ENCODE measurements at places on chromosomes 1 and 21.
A peak's percentile ranks its signal among the peaks of the same experiment; 100 is the strongest.

- no peak for DNase-seq
Observed at GRCh38 chr1:50978852-50979781, 9.1 kb downstream of the CDKN2C start.

DNA sequence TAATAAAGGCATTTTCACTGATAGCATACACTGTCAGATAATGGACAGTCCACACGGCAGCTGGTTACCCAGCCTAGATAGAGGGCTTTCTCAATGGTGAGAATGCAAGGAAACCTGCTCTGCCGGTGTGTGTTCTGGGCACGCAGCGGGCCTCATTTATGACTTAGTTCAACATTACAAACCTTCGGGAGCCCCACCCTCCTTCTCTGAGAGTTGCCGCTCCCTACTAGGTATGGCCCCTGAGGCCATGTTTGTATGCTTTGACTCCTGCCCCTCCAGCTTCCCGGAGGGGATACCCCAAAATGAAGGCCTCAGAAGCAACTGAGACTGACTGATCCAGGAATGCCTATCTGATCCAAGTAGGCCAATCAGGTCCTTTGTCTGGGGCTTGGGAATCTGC, 17.2 kb upstream of the FABP3 start:
- DNase-seq: no peak

DNA sequence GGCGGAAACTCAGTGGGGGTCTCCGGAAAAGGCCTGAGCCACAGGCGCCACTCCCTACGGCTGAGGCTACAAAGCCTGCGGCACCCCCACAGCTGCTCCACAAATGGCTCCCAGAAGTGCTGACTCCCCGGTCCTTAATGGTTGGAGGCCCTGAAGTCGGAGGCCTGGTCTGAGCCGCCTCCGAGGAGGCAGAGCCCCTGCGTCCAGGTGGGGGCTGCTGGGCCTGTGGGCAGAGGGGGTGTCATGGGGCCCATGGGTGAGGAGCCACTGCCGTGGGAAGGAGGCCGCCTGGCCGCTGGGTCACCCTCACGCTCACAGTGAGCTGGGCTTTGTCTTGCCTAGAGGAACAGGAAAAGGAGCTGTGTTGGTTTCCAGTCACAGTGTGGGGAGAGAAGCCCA, 12.4 kb upstream of the COL18A1 start:
- no peak for DNase-seq

- DNase-seq: no peak
Observed at GRCh38 chr1:117060441-117061317, 553 bp downstream of the TTF2 start.

GRCh38 chr1:6819246-6820040, 34.2 kb downstream of the CAMTA1 start:
- DNase-seq: no peak

DNA sequence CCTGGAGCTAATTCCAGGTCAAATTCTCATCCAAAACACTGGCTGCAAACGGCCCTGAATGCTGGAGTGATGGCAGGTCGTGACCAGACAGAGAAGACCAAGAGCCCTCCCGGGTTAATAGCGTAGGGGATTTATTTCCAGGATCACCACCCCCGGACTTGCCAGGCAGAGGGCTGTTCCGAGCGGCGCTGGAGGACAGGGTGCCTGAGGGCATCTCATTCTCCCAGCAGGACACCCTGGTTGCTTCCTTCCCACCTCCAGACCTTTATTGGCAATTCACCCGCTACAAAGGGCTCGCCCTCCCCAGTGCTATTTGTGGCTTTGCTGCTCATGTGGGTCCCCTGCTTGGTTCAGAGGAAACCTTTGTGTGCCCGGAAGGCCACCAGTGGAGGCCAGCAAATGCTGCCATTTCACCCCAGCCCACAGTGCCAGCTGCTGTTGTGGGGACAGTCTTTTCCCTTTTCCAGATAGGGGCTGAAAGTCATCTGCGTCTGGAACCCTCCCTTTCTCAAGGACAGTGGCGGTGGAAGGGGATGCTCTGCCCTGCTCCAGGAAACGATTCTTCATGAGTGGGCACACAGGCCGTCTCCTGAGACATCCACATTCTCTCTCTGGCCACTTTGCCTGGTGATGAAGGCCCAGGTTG, 19.0 kb upstream of the C1orf174 start:
- DNase-seq: no peak

DNA sequence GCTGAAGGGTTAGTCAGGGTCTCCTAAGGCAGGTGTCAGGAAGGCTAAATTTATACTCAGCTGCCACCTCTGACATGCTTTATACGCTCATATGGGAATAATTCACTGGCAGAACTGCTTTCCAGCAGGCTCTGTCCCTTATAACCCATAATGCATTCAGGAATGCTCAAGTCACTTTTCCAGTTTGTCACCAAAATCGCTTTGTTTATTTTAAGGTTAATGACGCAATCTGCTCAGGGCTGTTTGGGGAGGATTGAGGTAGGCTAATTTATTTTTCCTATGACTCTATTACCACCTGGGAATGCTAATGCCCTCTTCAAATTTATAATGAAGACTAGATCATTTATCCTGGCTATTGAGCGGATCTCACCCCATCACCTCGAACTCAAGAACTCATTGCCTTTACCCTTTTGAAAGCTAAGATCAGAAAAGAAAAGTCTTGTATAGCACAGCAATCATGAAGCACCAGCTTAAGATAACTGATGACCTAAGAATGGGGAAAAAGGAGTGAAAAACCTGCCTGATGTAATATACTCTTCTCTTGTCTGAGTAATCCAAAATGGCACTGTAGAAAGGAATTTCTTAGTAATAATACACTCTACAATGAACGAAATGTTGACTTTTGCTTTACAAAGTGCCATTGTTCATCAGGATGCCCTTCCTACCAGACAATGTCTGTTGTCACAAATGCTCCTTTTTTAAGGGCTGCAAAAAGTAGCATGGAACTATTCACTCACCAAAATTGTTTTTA, 97.9 kb upstream of the EXO1 start:
- no peak for DNase-seq

- DNase-seq: no peak
Observed at GRCh38 chr21:32186804-32187203, 92.0 kb downstream of the MIS18A start.

DNA sequence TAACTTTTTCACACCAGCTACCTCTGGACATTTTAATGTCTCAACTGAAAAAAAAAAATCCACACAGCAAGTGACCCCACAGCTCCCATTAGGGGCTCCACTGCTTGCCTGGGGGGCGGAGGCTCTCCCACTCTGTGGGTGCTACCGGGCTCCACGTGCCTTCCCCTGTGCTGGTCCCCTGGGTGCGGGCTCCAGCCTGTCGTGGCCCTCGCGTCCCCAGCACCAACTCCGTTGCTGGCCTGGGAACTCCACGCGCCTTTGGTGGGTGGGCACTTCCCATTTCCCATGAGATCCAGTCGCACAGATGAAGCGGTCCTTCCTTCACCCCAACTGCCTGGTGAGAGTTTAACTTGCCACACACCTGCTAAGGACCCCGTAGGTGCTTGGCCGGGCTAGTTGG, 27.1 kb upstream of the GPR153 start:
- no peak for DNase-seq

GRCh38 chr21:27257908-27258556, 291.1 kb upstream of the ADAMTS5 start:
- DNase-seq: no peak

- DNase-seq: no peak
Observed at GRCh38 chr1:178784131-178784536, 59.1 kb downstream of the RALGPS2 start.

DNA sequence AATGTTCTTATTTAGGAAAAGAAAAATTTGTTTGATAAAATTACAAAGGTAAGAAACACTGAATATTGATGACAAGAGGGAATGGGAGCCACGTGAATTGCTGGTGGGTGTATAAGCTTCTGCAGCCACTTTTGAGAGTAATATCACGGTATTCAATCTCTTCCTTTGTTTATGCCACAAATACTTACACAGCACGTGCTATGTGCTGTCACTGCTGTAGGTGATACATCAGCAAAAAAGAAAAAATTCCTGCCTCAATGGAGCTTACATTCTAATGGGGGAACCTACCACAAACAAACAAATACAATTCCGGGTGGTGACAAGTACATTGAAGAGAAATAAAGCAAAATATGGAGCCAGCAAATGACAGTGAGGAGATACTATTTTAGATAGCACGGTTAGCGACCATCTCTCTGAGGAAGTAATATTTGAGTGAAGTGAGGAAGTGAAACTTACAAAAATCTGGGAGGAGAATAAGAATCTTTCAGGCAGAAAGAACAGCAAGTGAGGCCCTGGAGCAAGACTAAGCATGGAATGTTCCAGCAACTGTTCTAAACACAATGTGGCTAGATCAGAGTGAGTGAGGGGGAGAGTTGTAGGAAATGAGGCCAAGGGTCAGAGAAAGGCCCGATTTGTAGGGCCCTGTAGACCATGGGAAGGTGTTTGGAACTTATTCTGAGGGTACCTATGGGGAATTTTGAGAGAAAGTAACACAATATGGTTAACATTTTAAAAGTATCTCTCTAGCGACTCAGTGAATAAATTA, 2.6 kb upstream of the FCRLB start:
- DNase-seq: no peak

- no peak for DNase-seq
Observed at GRCh38 chr21:31337996-31338907, 5.8 kb downstream of the TIAM1 start.

GRCh38 chr1:14462851-14463250, 135.6 kb upstream of the KAZN start:
- DNase-seq: no peak

DNA sequence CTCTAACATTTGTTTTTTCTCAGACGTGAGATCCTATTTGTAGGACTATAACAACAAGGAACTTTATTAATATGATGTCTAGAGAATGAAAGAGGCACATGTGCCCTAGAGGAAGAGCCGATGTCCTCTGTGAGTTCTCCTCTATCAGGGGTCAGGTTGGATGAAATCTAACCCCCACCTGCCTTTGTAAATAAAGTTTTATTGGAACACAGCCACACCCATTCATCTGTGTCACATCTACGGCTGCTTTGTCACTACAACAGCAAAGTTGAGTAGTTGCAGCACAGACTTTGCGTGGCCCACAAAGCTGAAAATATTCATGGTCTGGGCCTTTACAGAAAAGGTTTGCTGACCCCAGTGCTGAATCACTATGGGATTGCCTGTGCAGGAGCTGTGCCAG, 571 bp upstream of the CAPN9 start:
- DNase-seq: no peak

GRCh38 chr1:69919129-69919921, 286.1 kb downstream of the LRRC40 start:
- DNase-seq: no peak

DNA sequence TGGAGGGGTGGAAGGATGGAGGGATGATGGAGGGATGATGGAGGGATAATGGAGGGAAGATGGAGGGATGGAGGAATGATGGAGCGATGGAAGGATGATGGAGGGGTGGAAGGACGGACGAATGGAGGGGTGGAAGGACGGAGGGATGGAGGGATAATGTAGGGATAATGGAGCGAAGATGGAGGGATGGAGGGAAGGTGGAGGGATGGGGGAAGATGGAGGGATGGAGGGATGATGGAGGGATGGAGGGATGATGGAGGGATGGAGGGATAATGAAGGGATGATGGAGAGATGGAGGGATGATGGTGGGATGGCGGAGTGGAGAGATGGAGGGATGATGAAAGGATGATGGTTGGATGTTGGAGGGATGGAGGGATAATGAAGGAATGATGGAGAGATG, 61.3 kb downstream of the KCNAB2 start:
- no peak for DNase-seq

GRCh38 chr1:84611796-84612195, 37.6 kb upstream of the CTBS start:
- no peak for DNase-seq

- peak; percentile 92 for DNase-seq
Observed at GRCh38 chr1:234544087-234544579, 65.2 kb upstream of the TARBP1 start.

GRCh38 chr1:235009074-235009473, 119.6 kb downstream of the TOMM20 start:
- no peak for DNase-seq

DNA sequence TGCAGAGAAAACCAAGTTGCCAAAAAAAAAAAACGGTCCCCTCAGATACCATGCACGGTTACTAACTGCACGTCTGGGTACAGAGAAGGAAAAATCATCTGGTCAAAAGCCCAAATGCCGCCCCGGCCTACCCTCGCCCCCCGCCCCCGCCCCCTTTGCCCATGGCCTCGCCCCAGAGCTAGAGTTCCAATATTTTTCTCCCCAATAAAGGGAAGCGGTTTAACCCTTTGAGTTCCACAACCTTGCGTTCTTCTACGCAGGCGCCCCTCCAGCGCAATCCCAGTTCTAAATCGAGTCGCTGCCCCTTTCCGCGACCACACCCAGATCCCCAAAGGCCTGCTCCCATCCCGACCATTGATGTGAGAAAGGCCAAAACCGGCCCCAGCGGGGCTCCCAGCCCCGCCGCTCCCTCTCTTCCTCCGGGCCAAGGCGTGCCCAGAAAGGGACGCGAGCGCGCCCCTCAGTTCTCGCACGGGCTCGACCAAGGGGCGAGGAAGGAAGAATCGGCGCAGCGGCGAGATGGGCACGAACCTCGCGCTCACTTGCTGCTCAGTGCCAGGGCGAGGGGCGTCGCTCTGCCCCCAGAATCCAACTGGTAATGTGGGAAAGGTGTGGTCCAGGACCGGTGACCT, 797 bp downstream of the WDR47 start:
- DNase-seq: peak; percentile 16

DNA sequence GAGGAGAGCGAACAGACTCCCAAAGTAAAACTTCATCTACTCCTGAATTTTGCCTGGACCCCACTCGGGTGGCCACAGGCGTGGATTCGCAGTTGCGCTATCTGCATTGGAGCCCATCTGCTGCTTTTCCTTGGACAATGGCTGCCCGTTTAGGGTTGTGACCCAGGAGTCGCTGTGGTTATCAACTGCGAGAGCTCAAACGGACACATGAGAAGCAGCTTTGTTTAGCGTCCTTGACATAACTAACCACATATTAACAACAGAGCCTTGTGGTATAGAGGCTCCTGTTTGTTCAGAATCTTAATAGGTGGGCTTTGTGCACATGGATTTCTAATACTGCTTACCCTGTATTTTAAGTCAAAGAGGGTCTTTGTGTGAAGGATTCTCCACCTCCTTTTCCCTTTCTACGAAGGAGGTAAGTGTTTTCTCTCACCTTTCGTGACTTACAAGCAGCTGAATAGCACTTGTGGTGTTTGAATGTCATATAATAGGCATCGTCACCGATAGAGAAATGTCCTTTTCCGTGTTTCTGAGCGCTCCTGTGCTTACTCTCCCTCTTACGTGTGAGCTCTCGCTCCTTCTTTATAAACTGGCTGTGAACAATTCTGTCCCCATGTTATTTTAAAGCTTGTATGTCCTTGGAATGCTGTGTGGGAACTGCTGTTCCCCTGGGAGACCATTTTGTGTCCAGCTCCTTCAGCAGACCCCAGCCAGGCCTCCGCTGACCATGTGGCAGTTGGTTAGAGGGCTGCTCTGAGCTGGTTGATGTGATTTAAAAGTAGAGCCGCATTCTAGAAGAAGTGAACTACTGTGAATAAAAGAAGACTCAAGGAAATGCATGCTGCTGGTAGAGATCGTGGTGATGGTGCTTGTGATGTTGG, 441.4 kb downstream of the RPS6KC1 start:
- DNase-seq: no peak

GRCh38 chr1:232854798-232855159, 49.6 kb downstream of the MAP10 start:
- no peak for DNase-seq

Data from muscle of arm (tissue), 14 donors.